Stomach (tissue), 19 donors: ENCODE measurements at places on chromosomes 11 and 22. TPM values are rescaled to one million over a fixed set of nuclear protein-coding genes. Genes with fewer than 3 reads are reported as not detected.
A peak's percentile ranks its signal among the peaks of the same experiment; 100 is the strongest.

- peak overlapping the region; percentile 97 for H3K27ac ChIP-seq
- H3K4me3 ChIP-seq, result peak overlapping the region; percentile 90
- peaks cover 62% of the 10 kb centered on the region for H3K4me1 ChIP-seq
- peak; percentile 54 for DNase-seq
These were observed 1.1 kb downstream of the RBFOX2 start for GRCh38 chr22:36027579-36027934.

- H3K4me3 ChIP-seq, result no peak overlapping the region
- H3K36me3 ChIP-seq, result no peaks in the 10 kb centered on the region
- H3K27me3 ChIP-seq, result no peaks in the 10 kb centered on the region
- no peak for DNase-seq
- no peak overlapping the region for H3K27ac ChIP-seq
These were observed 324.0 kb downstream of the RAB38 start for GRCh38 chr11:87851234-87851633.

The HBB gene
- 15.1 TPM for polyA plus RNA-seq

- no peak overlapping the region for H3K4me3 ChIP-seq
- no peaks in the 10 kb centered on the region for H3K36me3 ChIP-seq
These were observed 1164.7 kb downstream of the LRRC4C start for GRCh38 chr11:40294741-40295140.

The KRTAP5-11 gene
- not detected for polyA plus RNA-seq

The FAM180B gene
- not detected for polyA plus RNA-seq

The VSTM5 gene
- polyA plus RNA-seq, result 0.76 TPM

The UCP3 gene
- polyA plus RNA-seq, result 0.70 TPM

DNA sequence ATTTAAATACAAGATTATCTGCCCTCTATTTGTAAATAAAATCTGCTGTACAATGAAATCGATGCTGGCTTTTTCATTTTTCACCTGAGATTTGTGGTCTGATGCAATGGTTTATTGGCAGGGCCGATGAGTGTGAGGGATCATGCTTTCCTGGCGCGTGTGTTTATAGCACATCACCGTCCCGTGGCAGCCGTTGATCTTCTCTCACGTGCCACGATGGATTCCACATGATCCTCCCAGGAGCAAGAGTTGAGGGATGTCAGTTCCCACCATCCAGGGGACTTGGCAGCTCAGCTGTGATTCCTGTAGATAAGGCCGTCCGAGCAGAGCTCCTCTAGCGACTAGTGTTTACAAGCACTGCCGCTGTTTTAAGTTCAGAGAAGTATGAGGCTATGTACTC lies 213.7 kb downstream of the TBC1D22A start:
- no peaks in the 10 kb centered on the region for H3K4me1 ChIP-seq
- H3K27ac ChIP-seq, result no peak overlapping the region
- no peak overlapping the region for H3K4me3 ChIP-seq

DNA sequence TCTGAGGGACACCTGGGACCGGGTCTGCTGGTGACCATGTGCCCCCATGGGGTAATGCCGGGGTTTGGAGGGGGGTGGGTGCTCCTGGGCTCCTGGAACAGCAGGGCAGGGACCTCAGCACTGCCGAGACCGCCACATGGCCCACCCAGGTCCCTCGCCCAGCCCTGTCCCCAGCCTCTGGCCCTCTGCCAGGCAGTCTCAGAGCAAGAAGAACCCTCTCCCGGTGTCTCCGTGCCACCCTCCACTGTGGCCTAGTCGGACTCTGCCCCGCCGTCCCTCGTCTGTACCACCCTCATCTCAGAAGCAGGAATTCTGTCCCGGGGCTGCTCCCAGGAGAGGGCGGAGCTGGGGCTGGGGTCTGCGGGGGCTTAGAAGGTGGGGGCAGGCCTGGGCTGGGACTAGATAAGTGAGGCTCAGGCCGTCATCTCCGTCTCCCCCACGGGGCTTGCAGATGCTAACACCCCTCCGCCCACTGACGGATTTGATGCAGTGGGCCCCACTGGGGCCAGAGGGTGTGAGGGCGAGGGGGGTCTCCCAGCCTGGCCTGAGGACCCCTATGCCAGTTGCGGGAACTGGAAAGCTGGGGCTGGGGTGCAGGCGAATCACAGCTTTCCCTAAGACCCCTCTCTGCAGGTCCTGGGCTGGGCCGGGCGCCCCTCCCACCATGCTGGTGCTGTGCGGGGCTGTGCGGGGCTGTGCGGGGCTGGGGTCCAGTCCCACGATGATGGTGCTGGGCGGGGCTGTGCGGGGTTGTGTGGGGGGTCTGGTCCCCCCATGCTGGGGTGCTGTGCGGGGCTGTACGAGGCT lies 1.1 kb downstream of the MUC5AC start:
- H3K27me3 ChIP-seq, result no peaks in the 10 kb centered on the region
- peak overlapping the region; percentile 75 for H3K27ac ChIP-seq
- DNase-seq, result peak; percentile 2
- H3K4me1 ChIP-seq, result peaks cover under 1% of the 10 kb centered on the region
- H3K4me3 ChIP-seq, result peak overlapping the region; percentile 30
- H3K36me3 ChIP-seq, result no peaks in the 10 kb centered on the region

The CYB5R3 gene
- 88.5 TPM for polyA plus RNA-seq

DNA sequence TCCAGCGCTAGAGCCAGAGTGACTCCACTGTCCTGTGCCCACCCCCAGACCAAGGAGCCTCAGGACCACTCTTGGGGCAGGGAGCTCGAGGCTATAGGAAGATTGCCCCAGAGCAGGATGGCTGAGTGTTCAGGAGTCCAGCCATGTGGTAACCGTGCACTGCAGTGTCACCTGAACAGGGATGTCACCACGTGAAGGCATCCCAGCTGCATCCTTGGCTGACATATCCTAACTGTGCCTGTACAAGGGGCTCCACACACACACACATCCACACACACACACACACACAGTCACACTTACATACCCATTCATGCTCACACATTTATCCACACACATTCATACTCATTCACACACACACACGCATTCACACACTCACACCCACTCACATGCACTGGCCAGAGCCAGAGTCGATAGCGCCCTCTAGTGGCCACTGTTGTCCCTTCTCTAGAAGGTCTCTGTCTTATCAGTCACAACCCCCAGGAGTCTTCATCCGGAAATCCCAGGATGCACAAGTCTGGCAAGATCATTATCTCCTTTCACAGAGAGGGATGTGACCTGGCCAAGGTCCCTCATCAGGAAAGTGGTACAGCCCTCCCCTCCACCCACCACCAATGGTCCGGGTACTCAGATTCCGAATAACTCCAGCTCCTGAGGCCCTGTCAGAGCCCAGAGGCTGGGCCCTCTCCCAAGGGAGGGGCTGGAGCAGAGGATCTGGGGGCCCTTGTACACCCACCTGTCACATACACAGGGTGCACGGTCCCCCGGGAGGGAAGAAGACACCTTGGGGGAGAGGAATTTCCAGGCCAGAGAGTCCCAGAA lies 55.1 kb downstream of the IGLL5 start:
- no peak overlapping the region for H3K27ac ChIP-seq
- H3K4me1 ChIP-seq, result no peaks in the 10 kb centered on the region
- H3K36me3 ChIP-seq, result no peaks in the 10 kb centered on the region
- peaks cover 31% of the 10 kb centered on the region for H3K27me3 ChIP-seq

The KLHDC7B gene
- polyA plus RNA-seq, result 0.46 TPM

GRCh38 chr11:87967459-87967858 lies 207.8 kb downstream of the RAB38 start:
- no peak overlapping the region for H3K4me3 ChIP-seq
- H3K36me3 ChIP-seq, result no peaks in the 10 kb centered on the region
- no peak overlapping the region for H3K27ac ChIP-seq
- H3K27me3 ChIP-seq, result no peaks in the 10 kb centered on the region
